Stimulated activated CD8-positive, alpha-beta memory T cell treated with anti-CD3 and anti-CD28 coated beads, Interleukin-2, amount 100 ng/mL, for 1 hour (primary cell): ENCODE measurements at places on chromosomes 7 and 10.

- no peak for DNase-seq
Measured at GRCh38 chr10:30115626-30115940, 56.2 kb upstream of the JCAD start.

GRCh38 chr7:114102996-114103395 lies 184.2 kb upstream of the PPP1R3A start:
- DNase-seq, result no peak

DNA sequence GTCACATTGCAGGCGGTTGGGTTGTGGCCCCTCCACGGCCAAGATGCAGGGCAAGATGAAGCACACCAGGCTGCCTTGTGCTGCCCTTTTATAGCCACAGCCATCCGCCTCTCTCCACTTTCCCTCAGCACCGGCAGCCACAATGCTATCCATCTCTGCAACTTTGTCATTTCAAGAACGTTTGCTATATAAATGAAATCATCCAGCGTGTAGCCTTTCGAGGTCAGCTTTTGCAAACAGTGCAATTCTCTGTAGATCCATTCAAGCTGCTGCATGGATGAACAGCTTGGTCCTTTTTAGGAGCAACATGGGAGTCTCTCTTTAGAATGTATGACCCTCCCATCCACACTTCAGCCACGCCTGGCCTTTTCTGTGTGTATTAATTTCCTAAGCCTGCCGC lies 6.4 kb upstream of the IL15RA start:
- no peak for DNase-seq

- DNase-seq, result no peak
Measured at GRCh38 chr10:90141791-90142190, 440.4 kb downstream of the KIF20B start.

DNA sequence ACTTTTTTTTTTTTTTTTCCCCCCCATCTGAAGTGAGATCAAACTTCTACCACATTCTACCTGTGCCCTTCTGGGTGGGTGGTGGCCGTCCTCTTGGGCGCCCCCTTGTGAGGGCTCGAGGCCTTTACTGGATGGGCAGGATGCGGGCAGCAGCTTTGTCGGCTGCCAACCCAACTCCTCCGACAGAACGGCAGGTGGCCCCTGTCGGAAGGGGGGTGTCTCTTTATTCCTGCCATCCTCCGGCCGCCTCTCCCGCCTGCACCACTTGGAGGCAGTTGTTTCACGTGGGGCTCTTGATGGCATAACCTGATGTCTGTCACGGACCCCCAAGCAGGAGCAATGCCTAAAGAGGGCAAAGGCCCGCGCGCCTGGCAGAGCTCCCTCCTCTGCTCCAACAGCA lies 31.0 kb downstream of the AMZ1 start:
- no peak for DNase-seq

- DNase-seq, result no peak
Measured at GRCh38 chr7:33650828-33651227, 254.5 kb upstream of the BMPER start.

GRCh38 chr10:30686708-30687107 lies 57.2 kb upstream of the LYZL2 start:
- no peak for DNase-seq

DNA sequence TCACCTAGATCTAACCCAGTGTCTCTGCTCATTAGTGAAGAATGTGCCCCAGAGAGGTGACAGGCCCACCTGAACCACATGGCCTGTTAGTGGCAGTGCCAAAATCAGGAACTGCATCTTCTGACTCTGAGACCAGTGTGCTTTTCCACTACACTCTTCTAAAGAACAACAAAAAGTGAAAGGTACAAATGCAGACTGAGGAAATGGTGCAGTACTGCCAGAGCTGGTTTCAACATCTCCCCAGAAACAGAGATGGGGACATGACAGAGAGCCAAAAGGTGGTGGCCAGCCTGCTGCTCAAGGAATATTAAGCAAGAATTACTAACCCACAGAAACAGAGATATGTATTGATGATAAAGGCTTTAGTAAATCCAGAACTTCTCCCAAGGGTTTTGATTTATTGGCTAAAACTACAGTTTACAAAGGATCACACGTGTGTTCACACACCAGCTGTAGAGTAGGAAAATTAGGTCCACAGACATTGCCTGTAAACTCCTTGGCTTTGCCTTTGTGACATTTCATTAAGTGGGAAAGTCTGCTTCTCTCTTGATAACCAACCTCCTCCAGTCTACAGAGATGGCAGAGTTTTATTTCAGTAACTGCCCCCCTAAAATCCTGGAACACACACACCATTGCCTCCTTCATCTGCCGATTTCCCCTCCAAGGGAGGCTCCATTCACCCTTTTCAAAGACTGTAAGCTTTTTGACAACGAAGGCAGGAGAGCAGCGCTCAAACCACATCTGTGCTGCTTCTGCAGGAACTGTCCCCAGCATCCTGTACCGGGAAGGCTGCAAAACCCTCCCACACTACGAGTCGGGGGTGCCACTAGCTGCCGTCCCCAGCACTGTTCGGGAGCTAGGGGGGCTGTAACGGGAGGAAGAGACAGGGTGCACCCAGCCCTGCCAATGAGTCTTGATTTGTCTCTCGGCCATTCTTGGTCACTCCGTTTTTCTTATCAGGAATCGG lies 29.8 kb downstream of the GSDME start:
- no peak for DNase-seq

DNA sequence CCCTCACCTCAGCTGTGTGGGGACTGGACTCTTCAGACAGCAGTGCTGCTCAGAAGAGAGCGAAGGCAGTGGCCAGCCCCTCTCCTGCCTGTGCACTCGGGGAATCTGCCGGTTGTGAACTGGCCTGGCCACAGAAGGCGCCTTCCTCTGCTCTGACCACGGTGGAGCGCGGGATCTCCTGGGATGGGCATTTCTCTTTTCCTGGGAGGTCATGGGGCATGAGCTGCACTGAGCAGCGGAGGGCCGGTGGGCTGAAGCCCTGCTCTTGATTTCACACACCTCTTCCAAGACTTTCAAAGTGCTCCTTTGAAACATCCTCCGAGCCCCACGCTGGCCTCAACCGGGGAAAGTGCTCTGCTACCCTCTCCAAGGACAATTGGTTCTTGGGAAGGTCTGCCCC lies 125.6 kb upstream of the FAM20C start:
- no peak for DNase-seq

- no peak for DNase-seq
Measured at GRCh38 chr10:1745780-1746456, 8.6 kb upstream of the ADARB2 start.

- DNase-seq, result no peak
Measured at GRCh38 chr7:88363249-88363648, 56.6 kb upstream of the STEAP4 start.

DNA sequence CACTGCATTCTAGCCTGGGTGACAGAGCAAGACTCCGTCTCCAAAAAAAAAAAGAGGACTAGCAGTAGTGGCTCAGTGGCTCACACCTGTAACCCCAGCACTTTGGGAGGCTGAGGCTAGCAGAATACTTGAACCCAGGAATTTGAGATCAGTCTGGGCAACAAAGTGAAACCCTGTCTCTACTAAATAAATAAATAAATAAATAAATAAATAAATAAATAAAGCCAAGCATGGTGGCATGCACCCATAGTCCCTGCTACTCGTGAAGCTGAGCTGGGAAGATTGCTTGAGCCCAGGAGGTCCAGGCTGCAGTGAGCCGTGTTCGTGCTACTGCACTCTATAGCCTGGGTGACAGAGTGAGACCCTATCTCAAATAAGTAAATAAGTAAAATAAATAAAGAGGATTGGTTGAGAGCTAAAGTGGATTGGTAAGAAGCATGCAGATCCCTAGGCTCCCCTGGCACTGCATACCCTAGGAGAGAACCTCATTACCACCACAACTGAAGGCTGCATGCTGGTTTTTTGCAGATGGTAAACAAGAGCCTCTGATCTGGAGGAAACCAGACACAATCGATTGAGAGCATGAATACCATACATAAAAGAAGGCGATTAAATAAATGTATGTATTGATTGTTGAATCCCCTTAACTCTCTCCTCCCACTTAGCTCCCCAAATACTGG lies 163.2 kb downstream of the REEP3 start:
- DNase-seq, result no peak

DNA sequence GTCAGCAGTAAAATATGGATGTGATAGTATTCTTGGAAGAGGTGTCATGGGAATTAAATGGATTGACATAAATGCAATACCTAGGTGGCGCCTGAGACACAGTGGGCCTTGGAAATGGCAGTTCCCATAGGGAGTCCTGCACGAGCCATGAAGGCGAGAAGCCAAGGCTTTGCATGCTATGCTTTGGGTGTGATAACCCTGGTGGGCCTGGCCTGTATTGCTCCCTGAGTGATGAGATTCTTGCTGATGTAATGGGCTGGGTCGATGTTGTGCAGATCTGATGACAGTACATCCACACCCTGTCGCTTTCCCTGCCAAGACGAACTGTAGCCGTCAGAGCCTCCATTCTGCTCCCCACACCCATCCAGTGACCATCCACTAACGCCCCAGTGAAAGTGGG lies 46.4 kb downstream of the CREB5 start:
- no peak for DNase-seq

- no peak for DNase-seq
Measured at GRCh38 chr7:130929896-130930659, 196.1 kb upstream of the KLF14 start.

- DNase-seq, result no peak
Measured at GRCh38 chr7:104936546-104936945, 77.5 kb upstream of the KMT2E start.

DNA sequence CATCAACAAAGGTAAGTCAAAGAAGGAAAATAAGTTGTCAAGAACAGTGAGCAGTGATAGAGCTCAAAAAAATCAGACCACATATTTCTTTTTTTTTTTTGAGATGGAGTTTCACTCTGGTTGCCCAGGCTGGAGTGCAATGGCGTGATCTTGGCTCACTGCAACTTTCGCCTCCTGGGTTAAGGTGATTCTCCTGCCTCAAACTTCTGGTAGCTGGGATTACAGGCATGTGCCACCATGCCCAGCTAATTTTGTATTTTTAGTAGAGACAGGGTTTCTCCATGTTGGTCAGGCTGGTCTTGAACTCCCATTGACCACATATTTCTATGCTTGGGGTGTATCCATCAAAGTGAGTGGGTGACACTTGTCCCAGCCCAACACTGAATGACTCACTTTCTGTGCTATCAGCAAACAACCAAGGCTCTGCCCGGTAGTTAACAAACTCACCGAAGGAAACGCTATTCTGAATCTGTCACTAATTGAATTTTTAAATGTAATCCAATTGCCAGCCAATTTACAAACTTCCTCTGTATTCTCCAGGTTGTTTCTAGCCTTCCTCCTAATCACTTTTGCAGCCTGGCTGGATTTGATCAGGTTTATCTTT lies 19.6 kb upstream of the SMNDC1 start:
- no peak for DNase-seq

DNA sequence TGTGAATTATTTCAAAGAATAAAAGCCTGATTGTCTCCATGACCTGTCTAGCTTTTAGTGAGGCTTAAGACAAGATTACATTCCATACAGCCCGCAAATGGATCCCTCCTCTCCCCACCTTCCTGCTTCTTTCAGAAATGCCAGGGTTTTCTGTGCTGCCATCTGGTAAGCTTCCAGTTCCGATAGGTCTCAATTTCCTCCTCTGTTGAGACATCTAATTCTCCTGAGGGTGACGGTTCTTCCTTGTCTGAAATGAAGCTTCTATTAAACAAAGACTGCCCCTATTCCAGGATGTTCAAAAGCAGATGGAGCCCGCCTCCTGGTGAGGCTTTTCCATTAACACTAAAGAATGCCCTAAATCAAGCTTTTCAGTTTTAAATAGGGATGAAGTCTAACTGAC lies 295.6 kb downstream of the PTPRN2 start:
- no peak for DNase-seq

- no peak for DNase-seq
Measured at GRCh38 chr10:85532773-85533172, 833.8 kb downstream of the GRID1 start.

- no peak for DNase-seq
Measured at GRCh38 chr7:55052081-55052480, 33.3 kb downstream of the EGFR start.

DNA sequence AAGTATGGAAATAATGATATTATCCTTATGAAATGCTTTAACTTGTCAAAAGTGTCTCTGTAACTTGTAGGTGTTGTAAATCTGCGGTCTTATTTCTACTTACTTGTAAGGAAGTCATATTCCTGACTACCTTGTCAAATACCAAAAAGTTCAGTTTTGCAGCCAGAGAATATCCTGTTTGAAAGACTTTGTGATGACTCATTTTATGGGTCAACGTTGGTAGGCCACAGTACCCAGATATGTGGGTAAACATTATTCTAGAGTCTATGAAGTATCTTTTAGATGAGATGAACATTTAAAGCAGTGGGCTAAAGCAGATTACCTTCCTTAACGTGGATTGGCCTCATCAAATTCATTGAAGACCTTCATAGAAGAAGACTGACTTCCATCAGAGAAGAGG lies 195.3 kb downstream of the PPP1R9A start:
- DNase-seq, result no peak

DNA sequence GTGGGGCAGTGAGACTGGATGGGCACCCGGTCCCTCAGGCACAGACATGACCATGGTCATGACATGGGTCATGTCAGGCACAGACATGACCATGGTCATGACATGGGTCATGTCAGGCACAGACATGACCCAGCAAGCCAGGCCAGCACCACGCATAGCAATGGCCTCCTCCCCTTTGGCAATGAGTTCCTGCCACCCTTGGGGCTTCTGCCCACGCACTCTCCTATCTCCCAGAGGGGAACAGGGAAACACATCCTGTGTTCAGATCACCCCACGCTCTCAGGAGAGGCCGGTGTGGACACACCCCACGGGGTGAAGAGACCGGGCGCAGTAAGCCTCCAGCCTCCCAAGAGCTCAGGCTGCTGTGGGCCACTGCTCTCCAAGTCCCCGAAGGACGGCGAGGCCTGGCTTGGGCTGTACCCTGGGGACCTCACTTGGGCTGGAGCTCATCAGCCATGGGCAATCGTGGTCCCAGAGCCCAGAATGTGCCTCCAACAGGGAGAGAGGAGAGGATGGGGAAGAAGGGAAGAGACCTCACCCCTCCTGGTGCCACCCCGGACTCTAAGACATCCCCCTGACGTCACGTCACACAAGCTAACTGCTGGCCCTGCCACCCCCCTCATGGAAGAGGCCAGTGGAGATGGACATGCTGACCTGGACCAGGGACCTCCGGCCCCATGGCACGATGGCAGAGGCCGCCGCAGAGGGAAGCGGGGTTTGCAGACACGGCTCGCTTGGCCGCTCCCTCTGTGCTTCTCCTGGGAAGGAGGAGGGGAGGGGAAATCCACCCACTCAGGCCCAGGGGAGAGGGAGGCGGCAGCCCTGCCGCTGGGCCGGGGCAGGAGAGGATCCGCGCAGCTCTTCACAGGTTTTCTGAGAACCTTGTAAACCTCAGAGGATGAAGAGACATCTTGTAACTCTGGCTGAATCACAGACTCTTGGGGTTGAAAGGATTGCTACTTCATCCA lies 269.6 kb downstream of the ELFN1 start:
- DNase-seq, result no peak

DNA sequence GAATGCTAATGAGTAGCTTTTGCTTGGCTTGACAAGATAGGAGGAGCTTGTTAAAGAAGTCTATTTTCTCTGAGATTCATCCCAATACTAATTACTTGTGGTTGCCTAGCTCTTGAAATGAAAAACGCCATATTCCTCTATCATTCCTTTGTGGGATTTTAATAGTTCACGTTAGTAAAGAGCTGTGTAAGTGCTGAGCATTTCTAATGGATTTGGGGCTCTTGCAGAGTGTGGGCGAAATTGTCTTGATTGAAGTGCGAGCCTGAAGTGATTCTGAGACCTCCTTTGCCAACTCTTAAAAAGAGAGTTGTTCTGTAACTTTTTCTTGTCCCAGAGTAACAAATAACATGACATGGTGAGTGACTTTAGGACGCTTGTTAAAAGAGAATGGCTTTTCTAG lies 45.2 kb downstream of the EXOC4 start:
- no peak for DNase-seq

GRCh38 chr10:82267960-82268359 lies 393.0 kb downstream of the NRG3 start:
- no peak for DNase-seq
